ENCODE measurements at places on chromosomes 1 and 21. TPM values are rescaled to one million over a fixed set of nuclear protein-coding genes. Genes with fewer than 3 reads are reported as not detected.

The CELA2B gene
- not detected for total RNA-seq

The IFI6 gene
- total RNA-seq = 5.1 TPM

The CD84 gene
- not detected for total RNA-seq

The AADACL3 gene
- total RNA-seq = not detected

The CYP4A22 gene
- not detected for total RNA-seq

The NPHS2 gene
- not detected for total RNA-seq

Measured in airway epithelial cell (primary cell).